ENCODE measurements at places on chromosomes 13 and 19.

GRCh38 chr19:940591-941291, 14.9 kb downstream of the ARID3A start:
- DNase-seq, result no peak

GRCh38 chr13:82925114-82925513, 957.2 kb downstream of the SLITRK1 start:
- no peak for DNase-seq

DNA sequence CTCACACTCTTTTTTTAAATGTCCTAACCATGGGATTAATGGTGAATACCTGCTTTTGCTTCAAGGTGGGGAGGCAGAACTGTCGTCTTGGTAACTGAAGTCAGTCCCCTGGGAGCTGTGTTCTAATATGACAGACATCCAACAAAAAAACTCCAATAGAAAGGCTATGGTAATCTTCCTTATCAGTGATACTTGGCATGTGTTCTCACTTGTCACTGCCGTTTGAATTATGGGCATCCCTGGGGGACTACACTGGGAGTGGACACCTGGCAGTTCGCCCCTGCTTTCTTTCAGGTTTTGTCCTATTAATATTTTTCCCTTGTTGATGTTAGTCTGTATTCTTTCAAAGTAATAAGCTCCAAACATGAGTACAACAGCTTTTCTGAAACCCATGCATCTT, 252.6 kb downstream of the SLITRK5 start:
- no peak for DNase-seq

GRCh38 chr13:25170554-25171111, 1.5 kb downstream of the AMER2 start:
- no peak for DNase-seq

DNA sequence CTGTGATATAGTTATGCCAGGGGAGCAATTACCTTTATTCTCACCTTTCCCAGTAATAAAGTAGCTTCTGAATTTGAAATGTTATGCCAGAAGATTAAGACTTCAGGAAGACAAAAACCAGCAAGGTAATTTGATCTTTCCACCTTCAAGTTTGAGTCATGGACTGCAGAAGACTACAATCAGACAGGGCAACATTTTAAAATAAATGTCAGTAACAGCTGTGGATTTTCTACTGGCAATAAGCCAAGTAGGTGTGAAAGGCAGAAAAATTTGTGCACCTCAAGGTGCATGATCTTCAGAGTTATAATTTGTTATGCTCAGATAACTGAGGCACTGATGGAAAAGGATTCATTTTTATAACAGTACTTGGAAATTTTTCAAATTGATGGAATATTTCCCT, 54.9 kb downstream of the SLITRK1 start:
- DNase-seq, result no peak

DNA sequence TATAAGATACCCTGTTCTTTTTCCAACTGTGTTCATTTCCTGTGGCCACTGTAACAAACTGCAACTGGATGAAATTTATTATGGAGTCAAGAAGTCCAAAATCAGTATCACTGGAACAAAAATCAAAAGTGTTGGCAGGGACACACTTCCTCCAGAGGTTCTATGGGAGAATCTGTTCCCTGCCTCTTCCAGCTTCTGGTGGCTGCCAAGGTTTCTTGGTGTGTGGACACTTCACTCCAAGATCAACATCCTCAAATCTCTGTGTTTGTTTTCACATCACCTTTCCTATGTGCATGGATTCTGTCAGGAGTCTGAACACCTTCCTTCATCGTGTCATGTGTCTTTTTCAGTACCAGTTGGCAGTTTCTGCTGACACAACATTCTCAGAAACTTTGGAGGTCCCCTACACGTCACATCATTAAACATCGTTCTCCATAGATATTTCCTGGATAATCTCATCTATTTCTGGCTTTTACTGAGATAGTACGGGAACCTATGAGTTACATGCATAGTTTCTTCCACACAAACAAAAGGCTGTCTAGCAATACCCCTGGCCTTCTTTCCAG, 15.2 kb upstream of the EFNB2 start:
- no peak for DNase-seq

DNA sequence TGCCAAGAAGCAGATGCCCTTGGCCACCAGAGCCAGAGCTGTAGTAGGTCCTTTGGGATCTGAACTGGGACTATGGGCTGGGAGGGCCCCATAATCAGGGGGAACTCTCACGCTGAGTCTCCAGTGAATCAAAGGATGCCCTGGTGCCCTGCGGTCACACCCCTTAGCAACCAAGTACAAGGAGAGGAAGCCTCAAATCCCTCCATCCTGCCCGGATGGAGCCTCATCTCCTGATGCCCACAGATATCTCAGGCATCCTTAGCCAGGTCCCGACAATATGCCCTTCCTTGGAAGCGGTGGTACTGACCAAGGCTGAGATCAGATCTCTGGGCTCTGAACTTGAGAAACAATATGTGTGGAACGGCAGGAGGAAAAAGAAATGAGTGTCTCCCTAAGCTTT, 1.7 kb downstream of the PLEKHA4 start:
- no peak for DNase-seq

DNA sequence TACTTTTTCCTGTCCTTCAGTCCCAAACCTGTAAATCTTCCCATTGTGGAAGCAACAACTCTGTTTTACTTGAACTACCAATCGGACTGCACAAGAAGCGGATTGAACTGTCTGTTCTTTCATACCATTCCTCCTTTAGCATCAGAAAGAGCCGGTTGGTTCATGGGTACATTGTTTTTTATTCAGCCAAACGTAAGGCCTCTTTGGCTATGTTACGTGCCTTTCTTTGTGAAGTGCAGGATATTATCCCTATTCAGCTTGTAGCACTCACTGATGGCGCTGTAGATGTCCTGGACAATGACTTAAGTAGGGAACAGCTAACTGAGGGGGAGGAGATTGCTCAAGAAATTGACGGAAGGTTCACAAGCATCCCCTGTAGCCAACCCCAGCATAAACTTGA, 60.3 kb downstream of the ARHGAP35 start:
- DNase-seq, result no peak
